Activated T-cell treated with anti-CD3 and anti-CD28 coated beads for 48 hours (primary cell): ENCODE measurements at places on chromosomes 13 and 19.

GRCh38 chr13:40535345-40535836, 131.1 kb downstream of the FOXO1 start:
- no peak for DNase-seq

GRCh38 chr19:3692141-3693024, 7.9 kb downstream of the PIP5K1C start:
- DNase-seq, result peak; percentile 49

DNA sequence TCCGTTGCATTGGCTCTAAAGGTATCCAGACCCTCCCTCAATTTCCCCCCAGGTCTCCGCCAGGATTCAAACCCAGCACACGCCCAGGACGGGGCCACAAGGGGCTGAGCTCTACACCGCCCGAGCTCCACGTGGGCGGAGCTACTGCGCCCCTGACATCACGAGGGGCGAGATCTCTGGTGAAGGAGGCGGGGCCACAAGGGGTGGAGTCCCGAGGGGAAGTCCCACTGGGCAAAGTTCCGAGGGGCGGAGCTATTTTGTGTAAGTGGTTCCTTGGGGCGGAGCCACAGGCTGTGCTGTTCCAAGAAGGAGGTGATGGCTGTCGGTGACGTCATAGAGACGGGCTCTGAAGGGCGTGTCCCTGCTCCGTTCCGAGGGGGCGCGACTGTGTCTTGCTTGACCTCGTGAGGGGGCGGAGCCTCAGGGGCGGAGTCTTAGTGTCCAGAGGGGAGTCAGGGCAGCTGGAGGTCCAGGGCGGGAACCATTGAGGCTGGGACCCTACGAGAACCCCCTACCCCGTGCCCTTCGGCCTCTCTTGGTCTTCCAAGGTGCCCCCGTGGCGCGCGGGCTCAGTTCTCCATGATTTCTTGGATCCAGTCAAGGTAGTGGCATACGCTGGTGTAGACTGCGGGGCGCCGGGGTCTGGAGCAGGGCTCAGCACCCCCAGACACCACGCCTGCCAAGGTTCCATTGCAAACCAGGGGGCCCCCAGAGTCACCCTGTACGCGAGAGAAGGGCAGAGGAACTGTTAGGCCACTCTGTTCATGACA, 1.3 kb upstream of the KLK8 start:
- peak; percentile 25 for DNase-seq

DNA sequence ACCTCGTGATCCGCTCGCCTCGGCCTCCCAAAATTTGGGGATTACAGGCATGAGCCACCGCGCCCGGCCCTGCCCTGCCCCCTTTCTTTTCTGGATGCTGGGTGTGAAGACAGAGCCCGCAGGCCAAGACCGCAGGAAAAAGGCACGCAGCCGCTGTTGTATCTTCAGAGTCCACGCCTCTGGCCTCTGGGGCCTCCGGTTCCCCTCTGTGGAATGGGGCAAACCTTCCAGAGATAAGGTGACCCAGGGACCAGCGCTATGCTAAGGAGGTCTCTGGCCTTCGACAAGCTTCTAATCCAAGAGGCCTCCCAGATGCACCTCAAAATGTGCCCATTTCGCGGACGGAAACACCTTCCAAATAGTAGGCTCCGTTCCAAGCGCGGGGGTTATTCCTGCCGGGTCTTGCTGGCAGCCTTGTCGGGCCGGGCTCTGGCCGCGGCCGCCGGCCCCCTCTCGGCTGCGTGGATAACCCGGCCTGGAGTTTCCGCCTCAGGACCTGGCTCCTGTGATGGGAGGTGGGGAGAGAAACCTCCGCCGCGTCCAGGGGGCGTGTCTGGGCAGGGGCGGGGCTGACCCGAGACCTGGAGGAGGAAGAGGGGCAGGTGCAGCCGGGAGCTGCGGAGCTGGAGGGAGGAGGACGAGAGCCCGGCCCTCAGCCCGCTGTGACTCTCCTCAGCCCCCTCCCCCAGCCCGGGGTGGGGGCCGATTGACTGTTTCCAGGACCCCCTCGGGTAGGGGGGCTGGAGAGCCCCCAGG, 13.1 kb downstream of the TJP3 start:
- peak; percentile 87 for DNase-seq

GRCh38 chr13:72677431-72677830, 50.0 kb downstream of the MZT1 start:
- DNase-seq, result no peak

- DNase-seq, result no peak
Observed at GRCh38 chr19:18710996-18711751, 27.7 kb downstream of the CRTC1 start.
